CD4-positive, alpha-beta T cell treated with Interferon alpha-2 for 1 hour (primary cell): ENCODE measurements at places on chromosomes 13 and 19.

DNA sequence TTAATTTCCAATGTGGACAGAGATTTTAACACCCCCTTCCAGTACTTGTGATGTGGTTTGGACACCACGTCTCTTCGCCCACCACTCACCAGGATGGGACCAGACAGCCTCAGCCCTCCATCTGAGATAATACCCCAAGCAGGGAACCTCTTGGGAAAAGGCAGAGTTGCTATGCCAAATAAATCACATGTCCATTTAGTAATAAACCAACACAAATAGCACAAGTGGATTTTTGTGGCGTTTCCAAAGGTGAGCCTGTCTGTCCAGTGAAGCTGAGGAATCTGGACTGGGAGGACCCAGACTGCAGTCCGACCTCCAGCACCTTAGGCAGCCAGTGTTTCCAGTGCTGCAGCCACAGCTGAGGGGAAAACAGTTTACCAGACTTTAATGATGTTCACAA lies 34.1 kb upstream of the GAS6 start:
- DNase-seq = no peak

DNA sequence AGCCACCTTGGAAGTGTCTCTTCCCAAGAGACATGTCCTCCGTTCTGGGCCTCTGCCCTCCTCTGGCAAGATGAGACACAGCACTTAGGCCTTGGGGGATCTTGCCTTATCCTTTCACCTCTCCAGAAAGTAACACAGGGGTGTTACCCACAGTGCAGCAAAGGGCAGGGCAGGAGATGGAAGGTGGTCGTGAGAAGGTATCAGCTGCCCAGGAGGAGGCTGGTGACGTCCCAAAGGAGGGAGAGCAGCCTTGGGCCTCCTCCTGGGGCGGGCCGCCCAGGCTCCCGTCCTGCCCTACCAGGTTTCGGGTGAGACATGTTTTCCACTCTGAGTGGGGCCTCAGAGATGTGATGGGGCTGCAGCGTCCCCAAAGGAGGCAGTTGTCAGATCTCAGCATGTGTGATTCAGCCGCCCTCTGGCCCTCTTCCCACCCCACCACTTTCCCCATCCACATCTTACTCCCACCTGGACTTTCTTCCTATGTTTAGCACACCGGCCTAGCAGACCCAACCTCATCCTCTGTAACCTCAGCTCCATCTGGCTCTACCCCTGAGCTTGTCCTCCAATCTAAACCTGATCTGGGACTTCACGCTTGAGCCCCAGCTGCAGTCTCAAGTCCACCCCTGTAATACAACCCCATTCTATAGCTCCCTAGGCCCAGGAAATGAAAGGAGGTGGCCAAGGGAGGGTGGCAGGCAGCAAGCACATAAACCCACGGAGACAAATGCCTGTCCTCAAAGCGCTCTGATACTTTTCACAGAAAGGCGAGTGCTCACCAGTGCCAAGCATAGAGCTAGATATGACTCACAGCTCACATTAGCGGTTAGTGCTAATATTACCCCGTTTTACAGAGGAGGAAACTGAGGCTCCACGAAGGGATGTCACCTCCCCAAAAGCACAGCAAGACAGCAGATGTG lies 9.3 kb downstream of the POU2F2 start:
- peak; percentile 32 for DNase-seq

GRCh38 chr13:110993788-110994187 lies 78.9 kb upstream of the ANKRD10 start:
- DNase-seq = no peak

DNA sequence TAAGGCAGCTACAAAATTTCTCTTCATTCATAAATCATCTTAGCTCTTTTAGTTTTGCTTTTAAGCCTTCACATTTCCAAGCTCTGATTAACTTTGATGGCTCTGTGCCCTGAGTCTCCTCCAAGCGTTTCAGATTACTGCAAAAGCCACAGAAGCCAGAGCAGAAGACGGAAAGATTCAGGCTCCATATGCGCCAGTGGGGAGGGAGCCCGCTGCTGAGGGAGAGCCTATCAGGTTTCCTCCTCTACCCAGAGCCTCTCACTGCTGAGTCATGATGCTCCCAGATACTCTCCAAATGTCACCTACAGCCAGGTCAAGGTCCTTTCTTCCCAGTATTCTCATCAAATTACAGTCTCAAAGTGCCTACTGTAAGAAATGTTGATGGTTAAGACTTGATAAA lies 193.6 kb downstream of the RAP2A start:
- DNase-seq = no peak

- DNase-seq = no peak
These were observed 135.6 kb downstream of the RNF17 start for GRCh38 chr13:24899601-24900000.

DNA sequence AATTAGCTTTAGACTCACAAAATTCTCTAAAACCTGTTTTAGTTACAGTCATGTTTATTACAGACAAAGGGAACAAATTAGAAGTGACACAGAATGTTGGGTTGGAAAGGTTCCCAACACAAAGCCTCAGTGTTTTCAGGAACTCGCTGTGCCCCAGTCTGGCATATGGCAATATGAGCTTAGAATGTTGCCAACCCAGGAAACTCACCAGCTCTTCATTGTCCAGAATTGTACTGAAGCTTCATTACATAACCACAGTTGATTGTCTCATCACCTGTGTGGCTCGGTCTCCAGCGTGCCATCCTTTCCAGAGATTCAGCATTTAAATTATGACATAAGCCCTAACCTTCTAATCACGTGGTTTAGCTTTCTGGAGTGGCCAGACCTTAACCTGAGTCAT lies 19.1 kb downstream of the ZNF264 start:
- no peak for DNase-seq

DNA sequence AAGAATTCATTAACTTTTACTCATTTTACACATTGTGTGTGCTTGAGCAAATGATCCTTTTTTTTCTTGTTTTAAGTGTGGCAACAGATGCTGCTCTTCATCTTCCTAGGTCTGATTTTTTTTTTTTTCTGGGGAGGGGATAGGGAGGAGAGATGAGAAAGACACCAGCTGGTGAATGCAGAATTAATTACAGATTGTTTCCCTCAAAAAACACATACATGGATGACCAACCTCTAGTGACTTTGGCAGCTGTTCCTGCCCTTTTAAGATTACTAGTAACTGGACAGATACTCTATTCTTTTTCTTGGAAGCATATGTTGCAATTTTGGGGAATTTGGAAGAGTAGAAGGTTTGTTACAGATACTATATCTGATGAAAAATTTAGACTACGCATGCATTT lies 103.6 kb upstream of the MYO16 start:
- no peak for DNase-seq

DNA sequence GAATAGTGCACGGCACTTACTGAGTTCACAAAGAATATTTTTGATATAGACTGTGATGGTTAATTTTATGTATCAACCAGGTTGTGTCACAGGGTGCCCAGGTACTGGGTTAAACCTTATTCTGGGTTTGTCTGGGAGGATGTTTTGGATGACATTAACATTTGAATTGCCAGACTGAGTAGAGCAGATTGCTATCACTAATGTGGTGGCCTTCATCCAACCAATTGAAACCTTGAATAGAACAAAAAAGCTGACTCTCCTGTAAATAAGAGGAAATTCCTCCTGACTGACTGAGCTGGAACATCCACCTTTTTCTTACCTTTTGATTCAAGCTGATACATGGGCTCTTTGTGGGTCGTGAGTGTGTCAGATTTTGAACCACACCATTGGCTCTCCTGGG lies 1424.4 kb upstream of the MIR17HG start:
- DNase-seq = no peak

DNA sequence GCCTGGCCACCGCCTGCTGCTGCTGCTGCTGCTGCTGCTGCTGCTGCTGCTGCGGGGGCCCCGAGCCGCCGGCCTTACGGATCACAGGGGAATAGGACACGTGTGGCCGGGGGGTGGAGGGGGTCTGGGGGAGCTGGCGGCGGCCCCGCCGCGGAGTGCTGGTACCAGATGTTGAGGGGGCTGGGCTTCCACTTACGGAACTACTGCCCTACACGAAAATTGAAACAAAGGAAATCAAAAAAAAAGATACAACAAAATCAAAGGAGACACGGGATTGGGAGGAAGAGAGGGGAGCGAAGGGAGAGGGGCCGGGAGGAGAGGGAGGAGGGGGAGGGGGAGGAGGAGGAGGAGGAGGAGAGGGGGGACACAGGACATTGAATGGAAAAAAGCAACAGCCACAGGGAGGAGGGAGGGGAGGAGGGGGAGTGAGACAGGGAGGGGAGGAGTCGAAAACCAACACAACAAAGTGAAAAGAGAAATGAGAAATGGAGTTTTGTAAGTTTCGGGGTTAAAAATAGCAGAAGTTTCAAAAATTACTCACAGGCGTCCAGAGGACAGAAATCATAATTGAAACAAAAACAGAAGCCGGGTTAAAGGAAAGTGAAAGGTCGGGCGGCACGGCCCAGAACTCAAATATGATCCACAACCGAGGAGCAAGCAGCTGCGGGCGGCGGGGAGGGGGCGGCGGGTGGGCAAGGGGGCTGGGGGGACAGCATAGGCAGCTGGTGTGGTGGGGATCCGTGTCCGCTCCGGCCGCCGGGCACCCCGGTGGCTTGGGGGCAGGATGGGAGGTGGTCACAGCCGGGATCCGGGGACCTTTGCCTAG lies 57.8 kb downstream of the IER2 start:
- DNase-seq = peak; percentile 76

DNA sequence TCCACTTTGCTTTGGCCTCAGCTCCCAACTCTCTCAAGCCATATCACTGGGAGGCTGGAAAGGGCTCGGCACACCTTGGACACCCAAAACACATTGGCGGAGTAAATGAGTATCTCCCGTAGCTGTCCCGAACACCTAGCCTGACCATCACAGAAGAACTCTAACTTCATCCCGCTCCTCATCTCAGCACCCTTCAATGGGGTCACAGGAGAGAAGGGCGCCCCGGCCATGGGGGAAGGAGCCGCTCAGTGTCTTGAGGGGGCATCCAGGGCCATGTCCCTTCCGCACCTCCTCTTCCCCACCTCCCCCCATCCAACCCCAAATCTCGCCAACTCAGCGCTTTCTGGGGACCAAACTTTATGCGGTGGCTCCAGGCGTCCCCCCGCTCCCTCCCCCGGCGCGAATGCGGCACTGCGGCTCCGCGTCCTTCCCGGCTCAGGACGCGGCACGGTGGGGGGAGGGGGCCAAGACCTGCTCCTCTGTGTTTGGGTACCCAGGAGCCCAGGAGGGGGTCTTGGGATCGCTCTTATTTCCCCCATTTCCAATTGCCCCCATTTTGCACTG lies 3.0 kb downstream of the KCNC3 start:
- DNase-seq = no peak

GRCh38 chr13:40819797-40820315 lies 30.4 kb downstream of the SLC25A15 start:
- no peak for DNase-seq

DNA sequence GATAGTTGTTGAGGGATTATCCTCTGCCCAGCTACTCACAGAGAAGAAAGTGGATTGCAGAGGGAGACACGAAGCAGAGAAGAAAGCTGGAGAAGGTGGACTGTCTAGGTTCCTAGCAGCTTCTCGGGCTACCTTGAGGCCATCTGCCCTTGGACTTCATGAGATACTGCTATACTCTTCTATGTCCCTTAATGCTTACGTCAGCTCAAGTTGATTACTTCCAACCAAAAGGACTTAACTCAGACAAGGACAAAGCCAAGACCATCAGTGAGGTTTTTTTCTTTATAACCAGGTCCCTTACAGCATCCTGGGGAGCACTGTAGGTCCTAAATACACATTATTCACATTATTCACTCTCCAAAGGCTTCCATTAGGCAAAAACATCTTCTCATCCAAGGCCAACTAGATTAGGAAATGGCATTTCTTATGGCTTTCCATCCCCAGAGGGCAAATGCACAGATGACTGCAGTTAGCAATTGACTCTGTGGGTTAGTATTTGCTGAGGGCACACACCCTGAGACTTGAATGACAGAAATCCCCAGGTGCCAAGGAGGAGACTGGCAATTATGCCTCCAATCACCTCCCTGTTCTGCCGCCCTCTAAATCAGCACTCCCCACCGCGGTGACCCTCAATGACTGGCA lies 4.1 kb upstream of the UBE2L5 start:
- no peak for DNase-seq

DNA sequence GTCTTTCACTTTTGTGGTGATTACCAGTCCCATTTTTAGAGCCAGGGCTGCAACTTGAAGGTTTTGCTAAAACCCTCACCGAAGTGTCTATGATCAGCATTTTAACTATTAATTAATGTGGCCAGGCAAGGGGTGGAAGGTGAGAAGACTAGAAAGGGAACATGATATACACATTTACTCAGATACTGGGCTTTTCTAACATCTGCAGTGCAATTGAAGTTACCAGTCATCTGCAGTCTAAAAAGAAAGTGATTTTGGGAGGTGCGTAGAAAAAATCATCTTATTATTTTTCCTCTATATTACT lies 481 bp downstream of the ALOX5AP start:
- DNase-seq = no peak

- no peak for DNase-seq
These were observed 25.2 kb downstream of the TEX29 start for GRCh38 chr13:111345682-111346081.

GRCh38 chr19:31890230-31890629 lies 455.2 kb upstream of the ZNF507 start:
- DNase-seq = no peak

DNA sequence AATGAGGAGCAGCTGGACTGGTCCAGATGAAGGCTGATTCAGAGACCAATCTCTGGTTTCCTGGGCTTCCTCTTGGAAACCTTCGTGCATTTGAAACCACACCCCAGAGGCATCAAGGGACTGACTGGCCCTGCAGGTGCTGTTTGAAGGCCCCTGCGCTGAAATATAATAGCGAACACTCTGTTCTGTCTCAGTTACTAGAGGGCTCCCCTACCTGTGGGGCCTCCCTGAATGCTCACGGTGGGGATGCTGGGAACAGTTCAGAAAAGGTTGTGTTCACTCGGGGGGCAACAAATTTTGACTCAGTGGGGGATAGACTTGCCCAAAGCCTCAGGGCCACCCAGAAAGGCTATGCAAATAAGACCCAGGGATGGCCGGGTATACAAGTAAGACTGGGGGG lies 6.4 kb downstream of the CCDC8 start:
- DNase-seq = no peak

DNA sequence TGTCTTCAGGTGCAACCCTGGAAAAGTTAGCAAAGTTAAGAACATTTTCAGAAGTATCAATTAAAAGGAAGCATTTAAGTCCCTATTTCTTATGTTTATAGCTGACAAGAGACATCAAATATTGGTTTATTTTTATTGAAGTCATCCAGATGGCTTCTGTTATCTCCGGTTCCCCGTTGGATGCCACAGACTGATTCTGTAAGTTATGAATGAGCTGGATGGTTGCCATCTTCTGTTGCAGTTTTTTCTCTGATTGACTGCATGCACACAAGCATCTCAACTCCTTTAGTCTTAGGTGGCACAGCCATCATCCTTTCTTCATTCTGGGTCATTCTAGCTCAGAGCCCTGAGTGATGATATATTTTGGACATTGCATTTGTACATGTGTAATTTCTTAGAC lies 10.6 kb upstream of the OXGR1 start:
- DNase-seq = no peak
